Mammary epithelial cell (primary cell): ENCODE measurements at places on chromosomes 4 and X. TPM values are rescaled to one million over a fixed set of nuclear protein-coding genes. Genes with fewer than 3 reads are reported as not detected.

HPSE gene
- polyA plus RNA-seq, result 5.1 TPM

JCHAIN gene
- polyA plus RNA-seq, result not detected

ZC4H2 gene
- polyA plus RNA-seq, result 11.5 TPM

DUSP21 gene
- polyA plus RNA-seq, result not detected

- no peak for DNase-seq
These were observed 126.9 kb downstream of the ELOVL6 start for GRCh38 chr4:110071466-110071865.

DNA sequence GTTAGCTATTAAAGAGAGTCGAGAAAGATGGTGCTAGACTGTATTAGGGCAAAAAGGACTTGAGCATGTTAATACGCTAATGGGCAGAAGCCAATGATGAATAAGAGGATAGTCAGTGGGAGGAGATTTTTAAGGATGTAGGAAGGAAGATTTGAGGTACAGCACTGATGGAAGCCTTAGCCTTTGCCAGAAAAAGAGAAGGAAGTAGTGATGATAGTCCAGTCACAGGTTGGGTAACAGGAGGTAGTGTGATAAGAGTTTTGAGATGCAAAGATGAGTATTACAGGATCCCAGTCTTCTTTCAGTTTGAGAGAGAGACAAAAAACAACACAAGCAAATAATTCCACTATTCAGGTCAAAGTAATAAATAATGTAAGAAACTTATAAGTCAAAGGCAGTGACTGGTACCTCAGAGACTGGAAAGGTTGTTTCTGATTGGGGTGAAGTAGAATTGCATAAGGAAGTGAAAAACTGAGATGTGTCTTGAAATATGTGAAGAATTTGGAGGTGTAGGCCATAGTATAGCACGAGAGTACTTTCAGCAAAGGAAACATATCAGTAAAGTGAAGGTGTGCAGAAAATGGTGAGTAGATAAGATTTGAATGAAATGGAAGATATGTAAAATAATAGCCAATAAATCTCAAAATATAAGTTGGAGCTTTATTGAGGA is 22.1 kb upstream of the NDNF start:
- no peak for DNase-seq

DNA sequence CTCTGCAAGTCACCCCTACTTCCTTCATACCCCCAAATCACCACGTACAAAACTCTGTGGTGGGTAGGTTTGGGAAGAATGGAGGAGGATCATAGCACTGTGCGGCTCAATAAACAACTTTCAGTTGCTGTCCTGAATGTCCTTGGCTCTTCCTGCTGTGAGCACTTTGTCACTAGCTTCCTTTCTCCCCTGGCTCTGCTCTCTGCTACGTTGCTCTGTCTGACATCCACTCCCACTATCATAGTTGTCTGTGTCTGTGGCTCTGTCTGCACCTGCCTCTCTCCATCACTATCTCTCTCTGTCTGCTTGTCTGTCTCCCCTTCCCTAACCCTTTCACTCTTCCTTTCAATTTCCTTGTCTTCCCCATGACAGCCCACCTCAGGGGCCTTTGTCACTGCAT is 21.2 kb upstream of the SMPX start:
- no peak for DNase-seq

GRCh38 chr4:134145369-134145768 is 56.2 kb downstream of the PABPC4L start:
- DNase-seq, result no peak

DNA sequence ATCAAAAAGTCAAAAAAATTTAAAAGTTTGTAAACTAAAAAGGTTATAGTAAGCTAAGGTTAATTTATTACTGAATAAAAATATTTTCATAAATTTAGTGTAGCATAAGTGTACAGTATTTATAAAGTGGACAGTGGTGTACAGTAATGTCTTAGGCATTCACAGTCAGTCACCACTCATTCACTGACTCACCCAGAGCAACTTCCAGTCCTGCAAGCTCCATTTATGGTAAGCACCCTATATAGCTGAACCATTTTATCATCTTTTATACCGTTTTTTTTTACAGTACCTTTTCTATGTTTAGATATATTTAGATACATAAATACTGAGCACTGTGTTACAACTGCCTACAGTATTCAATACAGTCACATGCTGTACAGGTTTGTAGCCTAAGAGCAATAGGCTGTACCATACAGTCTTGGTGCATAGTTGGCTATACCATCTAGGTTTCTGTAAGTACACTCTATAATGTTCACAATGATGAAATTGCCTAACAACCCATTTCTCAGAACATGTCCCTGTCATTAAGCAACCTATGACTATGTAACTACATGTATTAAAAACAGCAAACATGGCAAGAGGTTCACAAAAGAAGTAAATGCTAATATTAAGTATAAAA is 18.6 kb downstream of the ACSL4 start:
- DNase-seq, result peak; percentile 75

DNA sequence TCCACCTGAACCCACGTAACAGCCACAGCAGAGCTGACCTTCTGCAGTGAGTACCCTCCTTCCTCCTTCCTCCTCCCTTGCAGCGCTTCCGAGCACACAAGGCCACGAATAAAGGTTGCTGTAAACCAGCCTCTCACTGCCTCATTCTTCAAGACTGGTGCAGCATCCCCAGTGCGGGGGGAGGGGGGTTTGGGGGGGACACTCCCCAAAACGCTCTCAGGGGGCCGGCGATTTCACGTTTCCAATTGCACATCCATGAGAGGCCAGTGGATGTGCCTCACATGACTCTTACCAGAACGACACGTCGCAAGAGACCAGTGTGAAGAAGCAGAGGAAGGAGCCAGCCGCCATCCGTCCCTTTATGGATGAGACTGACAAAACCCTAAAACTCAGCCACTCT is 5.2 kb downstream of the DHRSX start:
- DNase-seq, result no peak

- DNase-seq, result no peak
These were observed 27.9 kb downstream of the SLC4A4 start for GRCh38 chr4:71366766-71367165.

DNA sequence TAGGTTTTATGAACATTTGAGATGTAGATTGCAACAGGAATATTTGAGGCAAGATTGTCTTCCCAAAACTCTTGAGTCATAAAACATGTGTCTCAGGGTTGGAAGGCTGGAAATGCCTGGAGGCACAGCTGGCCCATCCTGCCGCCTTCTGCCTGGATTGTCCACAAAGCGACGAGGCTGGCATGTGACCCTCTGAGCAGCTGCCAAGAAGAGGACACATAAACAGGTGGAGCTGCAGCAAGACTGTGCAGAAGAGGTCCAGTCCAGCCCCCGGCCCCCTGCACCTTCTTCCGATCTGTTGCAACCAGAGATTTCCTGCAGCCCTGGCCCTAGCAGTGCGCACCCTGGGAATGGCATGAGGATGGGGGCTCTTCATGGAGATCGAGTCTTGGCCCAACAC is 101.9 kb upstream of the BCOR start:
- DNase-seq, result no peak

GRCh38 chr4:173509036-173510001 is 20.7 kb downstream of the HAND2 start:
- DNase-seq, result no peak

- DNase-seq, result no peak
These were observed 37.0 kb upstream of the HERC5 start for GRCh38 chr4:88419874-88420273.

DNA sequence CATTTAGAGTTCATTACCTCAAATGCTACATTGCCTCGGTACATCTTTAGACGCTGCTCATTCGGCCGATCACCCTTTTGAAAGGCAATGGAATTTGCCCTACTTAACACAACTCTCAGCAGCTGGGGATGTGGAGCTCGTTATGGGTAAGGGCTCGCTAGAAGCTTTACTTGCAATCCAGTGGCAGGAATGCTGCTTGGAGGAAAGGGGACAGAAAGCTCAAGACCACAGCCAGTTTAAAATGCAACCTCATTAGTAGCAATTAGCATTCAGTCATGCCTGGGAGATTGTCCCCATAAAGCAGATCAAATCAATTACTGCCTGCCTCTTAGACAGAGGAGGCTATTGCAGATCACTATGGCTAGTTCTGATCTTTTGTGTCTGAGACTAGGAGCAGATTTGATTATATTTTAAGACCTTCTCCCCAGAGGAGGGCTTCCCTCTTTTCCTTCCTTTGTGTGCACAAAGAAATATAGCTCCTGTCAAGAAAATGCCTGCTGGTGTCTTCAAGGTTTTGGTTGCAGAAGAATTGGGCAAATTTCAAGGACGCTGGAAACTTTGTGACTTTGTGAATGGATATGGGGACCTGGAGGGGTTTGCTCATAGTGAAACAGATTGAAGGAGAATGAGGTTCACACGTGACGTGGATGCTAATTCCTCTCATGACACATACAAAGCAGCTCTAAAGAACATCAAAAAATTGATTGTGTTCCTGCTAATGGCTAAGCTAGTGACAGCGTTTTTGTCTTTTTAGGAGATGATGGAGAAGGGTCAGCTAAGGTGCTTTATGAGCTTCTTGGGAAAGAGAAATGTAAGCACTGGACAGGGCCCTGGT is 237.5 kb upstream of the GLRA2 start:
- no peak for DNase-seq

GRCh38 chr4:85860066-85860740 is 385.3 kb downstream of the ARHGAP24 start:
- DNase-seq, result no peak

DNA sequence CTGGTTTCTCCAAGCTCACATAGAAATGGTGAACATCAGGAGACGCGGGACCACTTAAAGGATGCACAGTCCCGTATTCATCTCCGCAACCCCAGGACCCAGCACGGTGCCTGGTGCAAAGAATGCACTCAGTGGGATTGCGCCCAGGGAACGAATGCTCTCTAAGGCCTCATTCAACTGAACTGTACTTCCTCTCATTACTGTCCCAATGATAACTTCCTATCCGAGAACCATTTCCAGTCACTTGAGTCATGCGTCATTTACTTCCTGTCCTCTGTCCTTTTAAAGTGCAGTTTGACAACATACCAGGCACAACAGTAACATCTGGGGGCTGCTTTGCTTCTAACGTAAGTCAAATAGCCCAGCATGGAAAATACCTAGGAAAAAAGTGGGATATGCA is 75.7 kb downstream of the RBM47 start:
- DNase-seq, result no peak

DNA sequence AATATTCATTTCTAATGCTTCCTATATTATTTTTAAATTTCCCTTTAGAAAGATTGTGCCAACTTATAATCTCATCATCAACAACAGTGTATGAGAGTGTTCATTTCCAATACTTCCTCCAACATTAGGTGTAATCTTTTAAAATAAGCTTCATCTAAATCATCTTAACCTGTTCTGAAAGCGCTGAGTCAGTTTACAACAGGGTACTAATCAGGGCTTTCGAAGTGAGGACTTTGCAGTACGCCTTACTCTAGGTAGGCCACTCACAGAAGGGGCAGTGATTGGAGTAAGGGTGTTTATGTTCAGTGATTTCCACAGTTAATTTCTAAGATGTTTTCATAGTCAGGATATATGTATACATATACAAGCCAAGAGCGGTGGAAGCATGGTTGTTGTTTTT is 87.9 kb downstream of the FRAS1 start:
- no peak for DNase-seq

- no peak for DNase-seq
These were observed 391 bp upstream of the IDUA start for GRCh38 chr4:986428-986878.

GRCh38 chrX:72371405-72371804 is 65.7 kb upstream of the CITED1 start:
- no peak for DNase-seq

- DNase-seq, result peak; percentile 47
These were observed 4.3 kb upstream of the TLR6 start for GRCh38 chr4:38860788-38861424.

DNA sequence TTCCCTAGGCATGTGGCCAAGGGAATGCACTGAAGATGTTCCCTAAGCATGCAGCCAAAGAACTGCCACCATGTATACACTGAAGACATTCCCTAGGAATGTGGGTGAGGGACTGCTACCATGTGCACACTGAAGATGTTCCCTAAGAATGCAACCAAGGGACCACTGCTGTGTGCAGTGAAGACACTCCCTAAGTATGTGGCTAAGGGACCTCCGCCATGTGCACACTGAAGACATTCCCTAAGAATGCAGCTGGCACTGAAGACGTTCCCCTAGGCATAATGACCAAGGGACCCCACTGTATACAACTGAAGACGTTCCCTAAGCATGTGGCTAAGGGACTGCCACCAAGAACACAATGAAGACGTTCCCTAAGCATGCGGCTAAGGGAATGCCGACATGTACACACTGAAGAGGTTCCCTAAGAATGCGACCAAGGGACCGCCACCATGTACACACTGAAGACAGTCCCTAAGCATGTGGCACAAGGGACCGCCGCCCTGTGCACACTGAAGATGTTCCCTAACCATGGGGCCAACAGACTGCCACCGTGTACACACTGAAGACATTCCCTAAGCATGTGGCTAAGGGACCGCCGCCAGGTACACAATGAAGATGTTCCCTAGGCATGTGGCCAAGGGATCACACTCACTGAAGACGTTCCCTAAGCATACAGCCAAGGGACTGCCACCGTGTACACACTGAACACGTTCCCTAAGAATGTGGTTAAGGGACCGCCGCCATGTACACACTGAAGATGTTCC is 25.6 kb downstream of the DHRSX start:
- no peak for DNase-seq

GRCh38 chr4:109850601-109851000 is 2.7 kb downstream of the LRIT3 start:
- DNase-seq, result no peak

GRCh38 chr4:156870131-156870530 is 101.5 kb downstream of the PDGFC start:
- DNase-seq, result no peak

DNA sequence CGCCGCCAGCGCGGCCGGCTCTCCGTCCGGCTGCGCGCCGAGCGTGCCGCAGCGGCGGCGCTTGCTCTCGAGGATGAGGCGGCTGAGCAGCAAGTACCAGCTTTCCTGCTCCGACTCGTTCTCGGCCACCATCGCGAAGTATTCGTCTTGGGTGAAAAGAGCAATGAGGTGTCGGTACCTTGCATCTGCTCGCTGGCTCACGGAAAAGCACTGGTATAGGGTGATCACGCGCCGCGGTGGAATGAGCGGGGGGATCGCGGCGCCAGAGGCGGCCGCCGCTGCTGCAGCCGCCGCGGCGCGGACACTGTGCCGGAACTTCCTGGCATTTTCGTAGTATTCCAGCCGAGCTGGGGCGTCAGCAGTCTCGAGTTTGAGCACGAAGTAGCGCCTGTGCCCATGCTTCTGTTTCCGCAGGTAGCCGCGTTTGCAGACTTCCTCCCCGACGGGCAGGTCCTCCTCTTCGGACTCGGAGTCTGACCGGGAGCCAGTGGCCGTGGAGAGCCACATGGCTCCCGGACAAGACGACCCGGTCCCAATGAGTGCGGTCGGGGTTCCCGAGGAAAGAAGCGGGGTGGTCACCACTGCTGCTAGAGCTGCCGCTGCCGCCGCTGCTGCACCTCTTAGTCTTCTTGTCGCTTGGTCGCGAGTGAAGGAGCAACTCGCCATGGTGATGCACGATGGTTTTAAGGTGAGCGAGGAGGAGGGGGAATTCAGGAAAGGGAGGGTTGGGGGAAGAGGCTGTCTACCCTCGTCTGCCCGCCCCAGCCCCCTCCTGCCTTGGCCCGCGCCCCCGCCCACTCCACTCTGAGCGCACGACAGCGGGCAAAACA is 469 bp downstream of the IRS4 start:
- peak; percentile 6 for DNase-seq
